ENCODE measurements at places on chromosomes 5 and 9. TPM values are rescaled to one million over a fixed set of nuclear protein-coding genes. Genes with fewer than 3 reads are reported as not detected.

DNA sequence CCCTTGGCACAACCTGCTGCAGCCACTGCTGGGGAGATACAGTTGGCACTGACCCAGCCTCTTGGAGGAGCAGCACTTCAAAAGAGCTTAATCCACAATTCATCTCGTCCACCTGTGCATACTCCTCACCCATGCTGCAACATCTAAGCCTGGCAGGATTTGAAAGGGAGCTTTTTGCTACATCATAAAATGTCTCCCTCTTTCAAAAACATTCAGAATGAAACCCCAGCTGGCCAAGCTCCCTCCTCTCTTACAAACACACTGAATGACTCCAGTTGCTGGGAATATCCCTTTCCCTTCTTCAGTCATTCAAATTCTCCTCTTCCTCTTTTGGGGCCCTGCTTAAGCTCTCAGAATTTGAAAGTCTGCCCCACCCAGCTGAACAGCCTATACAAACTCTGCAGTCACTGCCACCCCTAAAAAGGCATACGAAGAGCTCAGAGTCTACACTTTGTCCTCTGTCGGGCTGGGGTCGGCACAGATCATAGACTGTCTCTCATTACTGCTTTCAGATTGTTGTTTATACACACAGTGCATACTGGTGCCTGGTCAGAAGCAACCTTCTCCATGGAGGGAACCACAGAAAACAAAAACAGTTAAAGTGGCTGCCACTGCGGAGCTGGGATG lies 8.8 kb upstream of the C5orf15 start:
- DNase-seq, result no peak

GRCh38 chr9:35726931-35727330 lies 5.1 kb downstream of the TLN1 start:
- no peak for DNase-seq

EPB41L4B gene
- 23.7 TPM for total RNA-seq

GRCh38 chr5:124878583-124879342 lies 132.3 kb upstream of the ZNF608 start:
- no peak for DNase-seq

VLDLR gene
- 43.6 TPM for total RNA-seq

DNA sequence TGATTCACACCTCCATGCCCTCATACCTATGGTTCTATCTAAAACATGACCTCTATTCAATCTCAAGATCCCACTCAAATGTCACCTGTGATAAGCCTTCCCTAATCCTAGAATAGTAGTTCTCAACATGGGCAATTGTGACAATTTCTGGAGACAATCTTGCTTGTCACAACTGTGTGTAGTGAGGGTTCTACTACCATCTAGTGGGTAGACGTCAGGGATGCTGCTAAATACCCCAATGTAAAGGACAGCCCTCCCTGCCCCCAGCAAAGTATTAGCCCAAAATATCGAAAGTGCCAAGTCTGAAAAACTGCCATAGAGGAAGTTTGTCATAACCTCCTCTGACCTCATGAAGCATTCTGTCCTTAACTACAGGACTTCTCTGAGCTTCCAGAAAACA lies 32.0 kb downstream of the TBCA start:
- DNase-seq, result no peak

- DNase-seq, result no peak
These were observed 185.6 kb upstream of the POU5F2 start for GRCh38 chr5:93926831-93927620.

DNA sequence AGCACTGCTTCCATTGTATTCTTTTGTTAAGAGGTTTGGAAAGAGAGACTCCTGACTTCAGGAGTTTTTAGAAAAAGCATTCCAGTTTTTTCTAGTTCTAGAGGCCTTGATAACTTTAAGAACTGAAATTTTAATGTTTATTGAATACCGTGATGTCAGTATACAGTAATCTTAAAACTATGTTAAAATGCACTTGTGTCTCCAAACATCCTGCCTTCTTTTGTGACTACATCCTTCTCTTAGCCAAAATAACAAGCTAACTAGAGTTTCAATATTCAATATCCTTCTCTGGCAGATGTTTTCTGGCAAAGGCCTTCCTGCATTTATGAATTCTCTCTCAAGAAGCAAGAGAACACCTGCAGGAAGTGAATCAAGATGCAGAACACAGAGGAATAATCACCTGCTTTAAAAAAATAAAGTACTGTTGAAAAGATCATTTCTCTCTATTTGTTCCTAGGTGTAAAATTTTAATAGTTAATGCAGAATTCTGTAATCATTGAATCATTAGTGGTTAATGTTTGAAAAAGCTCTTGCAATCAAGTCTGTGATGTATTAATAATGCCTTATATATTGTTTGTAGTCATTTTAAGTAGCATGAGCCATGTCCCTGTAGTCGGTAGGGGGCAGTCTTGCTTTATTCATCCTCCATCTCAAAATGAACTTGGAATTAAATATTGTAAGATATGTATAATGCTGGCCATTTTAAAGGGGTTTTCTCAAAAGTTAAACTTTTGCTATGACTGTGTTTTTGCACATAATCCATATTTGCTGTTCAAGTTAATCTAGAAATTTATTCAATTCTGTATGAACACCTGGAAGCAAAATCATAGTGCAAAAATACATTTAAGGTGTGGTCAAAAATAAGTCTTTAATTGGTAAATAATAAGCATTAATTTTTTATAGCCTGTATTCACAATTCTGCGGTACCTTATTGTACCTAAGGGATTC lies 43.1 kb downstream of the NDFIP1 start:
- DNase-seq, result no peak

GRCh38 chr9:35619800-35620158 lies 1.6 kb upstream of the CD72 start:
- no peak for DNase-seq

PCDHA2 gene
- total RNA-seq, result 1.9 TPM

CCDC183 gene
- 1.6 TPM for total RNA-seq

GRCh38 chr5:80269991-80270438 lies 14.2 kb upstream of the SERINC5 start:
- no peak for DNase-seq

DNA sequence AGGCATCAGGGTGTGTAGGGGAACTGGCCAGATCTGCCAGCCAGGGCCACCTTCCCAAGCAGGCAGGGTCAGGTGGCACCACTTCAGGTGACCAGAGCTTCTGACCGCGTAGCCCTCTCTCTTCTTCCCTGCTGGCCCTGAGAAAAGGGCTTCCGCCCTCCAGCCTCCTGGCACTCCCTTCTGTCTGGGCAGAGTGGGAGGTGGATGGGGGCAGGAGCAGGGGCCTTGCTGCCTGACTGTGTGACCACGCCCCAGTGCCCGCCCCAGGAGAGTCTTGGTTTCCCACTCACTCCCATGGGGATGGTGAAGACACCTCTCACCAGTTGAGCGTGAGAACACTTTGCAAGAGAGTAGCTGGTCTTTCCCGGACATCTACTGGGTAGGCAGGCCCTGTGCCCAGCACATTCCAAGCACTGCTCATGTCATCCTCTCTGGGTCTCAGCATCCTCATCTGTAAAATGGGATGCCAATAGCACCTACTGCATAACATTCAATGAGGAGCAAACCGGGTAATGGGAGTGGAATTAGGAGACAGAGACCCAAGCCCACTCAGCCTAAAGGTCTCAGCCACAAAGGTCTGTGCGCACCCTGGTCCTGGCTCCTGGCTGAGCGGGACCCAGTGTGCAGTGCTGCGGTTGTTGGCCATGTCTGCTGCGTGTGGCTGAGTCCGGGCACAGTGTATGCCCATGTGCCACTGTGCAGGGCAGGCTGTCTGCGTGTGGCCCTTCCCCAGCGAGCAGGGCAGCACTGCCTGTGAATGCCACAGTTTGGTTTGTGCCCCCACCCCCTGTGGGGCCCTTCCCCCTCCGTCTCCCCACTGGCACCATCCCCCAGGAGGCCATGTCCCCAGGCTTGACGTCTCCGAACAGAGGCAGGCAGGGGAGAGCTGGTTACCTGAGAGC lies 179.1 kb upstream of the IER5L start:
- no peak for DNase-seq

DNA sequence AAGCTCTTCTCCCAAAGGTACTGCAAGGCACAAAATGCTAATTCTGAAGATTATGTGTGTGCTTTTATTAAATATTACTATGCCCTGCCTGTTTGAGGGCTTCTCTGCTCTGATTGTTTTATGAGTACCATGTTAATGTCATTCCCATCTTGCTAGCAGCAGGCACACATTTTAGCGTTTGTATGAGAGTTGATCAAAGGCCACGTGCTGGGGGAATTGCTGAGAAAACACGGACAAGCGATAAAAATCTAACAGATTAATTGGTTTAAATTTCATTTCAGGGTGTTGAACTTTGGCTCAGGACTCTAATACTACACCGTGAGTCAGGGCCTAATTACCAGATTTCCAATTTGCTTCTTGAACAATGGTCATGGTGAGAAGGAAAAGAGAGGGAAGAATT lies 298.4 kb downstream of the EBF1 start:
- no peak for DNase-seq

DNA sequence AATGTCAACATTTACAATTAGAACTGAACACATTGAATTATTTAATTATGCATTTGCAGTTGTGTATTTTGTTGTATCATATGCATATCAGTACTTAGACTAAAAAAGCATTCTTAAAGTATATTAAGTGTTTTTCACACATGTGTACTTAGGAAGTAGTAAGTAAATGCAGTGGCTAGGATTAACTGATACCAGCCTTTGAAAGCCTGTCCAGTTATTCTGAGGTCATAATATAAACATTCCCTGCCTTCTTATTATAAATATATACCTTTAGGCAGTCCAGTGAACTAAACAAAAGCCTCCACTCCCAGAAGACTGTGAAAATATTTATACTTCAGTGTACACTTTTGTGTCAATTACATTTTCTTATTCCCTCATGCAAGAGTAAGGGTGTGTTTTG lies 83.8 kb downstream of the TLE4 start:
- DNase-seq, result no peak

GCNT4 gene
- 14.4 TPM for total RNA-seq

PKD2L2 gene
- total RNA-seq, result not detected

GRCh38 chr5:80569961-80570786 lies at the start of gene ANKRD34B:
TSS of gene ANKRD34B (minus strand) at chr5:80570280. CDS start at chr5:80560019, 10,261 bp downstream.
- DNase-seq, result peak; percentile 51

Data from H1 (cell line).